Neural progenitor cell (in vitro differentiated cells): ENCODE measurements at places on chromosomes 1 and 21. TPM values are rescaled to one million over a fixed set of nuclear protein-coding genes. Genes with fewer than 3 reads are reported as not detected.
A peak's percentile ranks its signal among the peaks of the same experiment; 100 is the strongest.

DNA sequence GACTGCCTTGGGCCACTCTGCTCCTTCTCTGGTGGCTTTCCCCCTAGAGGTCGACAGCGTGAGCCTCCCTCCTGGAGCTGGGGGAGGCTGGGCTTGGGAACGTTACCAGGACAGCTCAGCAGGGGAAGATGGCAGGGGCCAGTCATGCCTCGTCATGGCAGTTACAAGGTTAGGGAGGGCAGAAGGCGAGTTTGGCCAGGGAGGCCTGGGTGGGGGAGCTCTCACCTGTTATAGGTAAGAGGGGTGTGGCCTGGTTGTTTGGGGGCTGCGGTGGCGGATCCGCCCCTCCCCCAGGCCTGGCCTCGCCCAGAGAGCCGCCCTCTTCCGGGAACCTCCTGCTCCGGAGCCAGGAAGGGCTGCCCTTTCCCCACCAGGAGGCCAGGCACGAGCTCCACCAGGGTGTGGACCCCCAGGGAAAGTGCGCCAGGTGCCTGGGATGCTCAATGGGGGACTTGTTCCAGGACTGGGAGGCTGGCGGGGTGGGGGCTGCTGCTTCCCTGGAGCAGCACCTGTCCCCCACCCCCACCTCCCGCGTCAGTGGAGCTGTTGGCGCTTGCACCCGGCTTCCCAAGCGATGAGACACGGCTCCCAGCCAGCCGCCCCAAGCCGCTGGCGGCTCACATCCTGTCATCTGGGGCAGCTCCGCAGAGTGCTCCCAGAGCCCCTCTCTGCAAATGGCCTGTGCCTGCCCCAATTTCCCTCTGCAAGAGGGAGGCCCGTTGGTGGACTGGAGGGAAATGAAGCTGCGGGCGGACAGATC, 23.6 kb upstream of the PKP1 start:
- DNase-seq = peak; percentile 27

DNA sequence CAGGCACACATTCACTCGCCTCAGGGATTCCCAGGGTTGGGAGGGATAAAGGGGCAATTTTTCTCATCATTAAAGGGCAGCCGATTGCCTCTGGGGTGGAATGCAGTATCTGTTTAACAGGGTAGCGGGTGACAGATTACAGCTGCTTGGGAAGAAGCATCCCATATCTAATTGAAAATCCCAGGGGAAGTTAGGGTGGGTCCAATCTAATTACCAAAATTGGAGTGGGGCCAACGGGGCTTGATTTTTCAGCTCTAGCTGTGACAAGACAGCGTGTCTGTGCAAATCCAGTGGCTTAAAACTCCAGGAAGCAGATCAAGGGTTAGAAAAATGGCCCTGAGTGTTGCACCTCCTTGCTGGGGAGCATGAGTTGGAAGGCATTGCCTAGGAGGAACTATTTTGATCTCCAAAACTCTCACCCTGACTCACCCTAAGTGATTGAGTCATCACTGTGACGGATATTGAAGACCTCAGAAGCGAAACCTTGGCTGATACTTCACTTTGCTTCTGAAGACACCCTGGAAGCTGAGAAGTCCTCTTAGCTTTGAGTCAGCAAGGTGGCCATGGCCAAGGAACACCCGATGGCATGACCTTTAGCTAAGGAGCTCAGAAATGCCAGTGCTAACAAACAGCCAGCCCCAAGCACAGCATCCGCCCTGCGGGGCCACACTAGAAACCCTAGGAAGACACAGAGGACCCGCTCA, 46.0 kb downstream of the GRHL3 start:
- no peak for DNase-seq

PRKAA2 gene
- total RNA-seq = 16.9 and 25.8 TPM in 2 replicates

GRCh38 chr1:58256041-58256440, 290.5 kb downstream of the OMA1 start:
- DNase-seq = no peak

DNA sequence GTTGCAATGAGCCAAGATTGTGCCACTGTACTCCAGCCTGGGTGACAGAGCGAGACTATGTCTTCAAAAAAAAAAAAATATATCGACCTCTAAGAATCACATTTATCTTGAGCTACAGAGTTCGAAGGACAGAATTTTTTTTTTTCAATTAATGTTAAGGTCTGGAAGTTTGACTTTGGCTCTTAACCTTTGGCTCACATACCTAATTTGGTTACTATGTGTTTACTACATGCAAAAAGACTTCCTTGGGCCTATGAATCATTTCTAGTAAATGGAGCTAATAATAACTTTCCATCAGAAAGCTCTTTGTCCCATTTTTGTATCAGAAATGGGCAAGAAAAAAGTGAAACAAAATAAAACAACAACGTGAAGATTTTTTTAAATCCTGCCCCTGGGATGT, 351.2 kb downstream of the SMYD3 start:
- DNase-seq = no peak

DNA sequence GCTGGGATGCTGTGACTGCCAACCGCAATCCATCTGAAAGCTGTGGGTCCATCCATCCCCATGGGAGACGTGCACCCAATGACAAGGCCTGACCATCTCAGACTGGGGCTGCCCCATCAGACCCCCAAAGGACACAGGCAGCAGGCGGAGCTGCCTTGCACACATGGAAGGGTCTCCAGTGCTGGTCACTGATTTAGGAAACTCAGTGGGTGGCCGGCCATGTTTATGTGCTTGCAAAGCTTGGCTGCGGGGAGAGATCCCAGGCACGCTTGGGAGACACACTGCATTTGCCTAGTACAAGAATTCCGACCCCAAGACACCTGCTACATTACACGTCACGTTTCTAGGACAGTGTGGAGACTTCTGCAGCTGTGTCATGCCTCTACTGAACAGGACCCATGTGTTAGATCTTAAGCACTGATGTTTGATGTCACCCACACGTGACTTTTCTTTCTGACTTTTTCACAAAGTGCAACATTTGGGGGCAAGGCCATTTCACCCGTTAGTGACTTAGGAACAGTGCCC, 181.4 kb downstream of the CLIC6 start:
- no peak for DNase-seq

TNFRSF9 gene
- not detected in 2 replicates for total RNA-seq

HSPG2 gene
- total RNA-seq = 6.9 and 23.6 TPM in 2 replicates

- no peak for DNase-seq
Measured at GRCh38 chr1:172662464-172663109, 3.7 kb downstream of the FASLG start.

DNA sequence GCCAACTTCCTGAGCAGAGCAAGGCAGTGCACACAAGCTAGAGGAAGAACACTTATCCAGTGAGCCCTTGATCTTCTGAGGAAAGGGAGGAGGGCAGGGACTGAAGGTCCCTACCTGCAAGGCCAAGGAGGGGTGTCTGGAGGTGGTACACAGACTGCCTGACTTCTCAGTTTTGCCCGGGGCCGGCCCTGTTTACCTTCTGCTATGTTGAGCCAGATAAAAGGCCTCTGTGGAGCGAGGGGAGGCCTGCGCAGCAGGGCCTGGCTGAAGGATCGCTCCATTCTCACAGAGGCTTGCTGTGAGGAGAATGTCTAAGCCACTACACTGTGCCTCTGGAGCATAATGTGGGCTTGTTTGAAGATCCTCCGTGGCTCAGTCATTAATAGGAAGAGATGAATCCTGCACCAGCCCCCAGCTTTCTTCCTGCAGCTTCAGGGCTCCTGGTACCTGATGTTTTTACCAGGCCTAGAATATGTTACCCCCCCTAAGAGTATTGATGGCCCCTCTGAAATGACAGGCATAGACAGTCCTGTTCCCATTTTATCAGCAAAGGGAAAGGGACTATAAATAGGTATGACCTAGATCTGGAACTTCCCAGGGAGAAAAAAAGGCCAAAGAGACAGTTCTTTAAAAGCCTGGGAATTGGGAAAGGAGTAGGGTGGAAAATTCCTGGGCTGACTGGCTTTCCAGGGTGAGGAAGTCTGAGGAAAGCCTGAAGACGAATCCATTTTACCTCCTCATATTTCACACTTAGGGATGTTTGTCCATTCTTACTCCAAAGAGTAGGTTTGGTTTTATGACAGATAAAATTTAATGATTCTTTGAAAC, 4.7 kb downstream of the POGK start:
- no peak for DNase-seq

DNA sequence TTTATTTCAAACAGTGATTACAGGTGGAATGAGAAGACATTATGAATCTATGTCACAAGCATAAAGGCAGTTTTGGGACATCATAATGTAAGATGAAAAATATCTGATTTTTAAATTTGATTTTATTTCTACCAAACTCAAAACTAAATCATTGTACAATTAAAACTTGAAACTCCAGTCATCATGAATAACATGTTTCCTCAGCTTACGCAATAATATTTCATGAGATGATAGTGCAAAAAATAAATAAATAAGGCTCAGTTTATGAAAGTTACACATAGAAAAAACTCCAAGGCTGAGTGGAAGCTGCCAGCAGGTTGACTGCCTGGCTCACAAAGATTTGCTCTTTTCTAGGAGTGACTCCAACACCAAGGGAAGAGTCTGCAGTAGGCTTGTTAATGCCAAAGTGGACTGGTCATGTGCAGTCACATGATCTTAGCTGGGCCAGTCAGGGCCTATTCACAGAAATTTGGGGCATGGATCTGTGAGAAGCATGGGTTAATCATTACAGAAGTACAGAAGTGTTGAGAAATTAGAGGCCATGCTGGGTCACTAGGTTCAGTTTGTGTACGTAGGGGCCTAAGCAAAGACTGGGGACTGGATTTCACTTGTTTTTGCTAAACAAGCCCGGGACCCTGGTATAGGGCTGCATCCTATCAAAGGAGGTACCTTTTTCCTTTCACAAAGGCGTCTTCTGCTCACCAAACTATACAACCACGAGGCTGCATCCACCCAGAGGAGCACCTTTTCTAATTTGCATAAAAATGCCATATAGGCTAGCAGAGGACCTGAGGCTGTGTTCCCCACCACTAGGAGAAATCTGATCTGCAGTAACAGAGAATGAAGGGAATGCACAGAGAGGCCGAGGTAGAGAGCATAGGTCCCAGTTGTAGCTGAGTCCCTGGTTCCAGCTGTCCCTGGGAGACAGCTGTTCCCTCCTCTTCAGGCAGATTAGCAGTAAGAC, 4.9 kb upstream of the ABCA4 start:
- no peak for DNase-seq

OR2T2 gene
- total RNA-seq = not detected in 2 replicates

JAM2 gene
- 1.9 and 3.5 TPM in 2 replicates for total RNA-seq

FMOD gene
- 0.19 TPM in 1 of 2 replicates, not detected in the other for total RNA-seq

- DNase-seq = no peak
Measured at GRCh38 chr1:89615676-89616598, 17.0 kb upstream of the LRRC8C start.

GRCh38 chr21:35005560-35006224, 43.4 kb downstream of the RUNX1 start:
- DNase-seq = no peak

- peak; percentile 71 for DNase-seq
Measured at GRCh38 chr1:167221126-167221737, 546 bp downstream of the POU2F1 start.

TAL1 gene
- not detected in 2 replicates for total RNA-seq
